ENCODE measurements at places on chromosomes 1 and 21. TPM values are rescaled to one million over a fixed set of nuclear protein-coding genes. Genes with fewer than 3 reads are reported as not detected.

- peaks cover 3% of the 10 kb centered on the region for H3K4me1 ChIP-seq
- DNase-seq, result no peak
- H3K4me3 ChIP-seq, result no peak overlapping the region
- H3K27ac ChIP-seq, result no peak overlapping the region
- no peaks in the 10 kb centered on the region for H3K36me3 ChIP-seq
Measured at GRCh38 chr1:193471981-193472380, 285.6 kb upstream of the B3GALT2 start.

Gene CD34
- total RNA-seq, result 0.18 TPM

DNA sequence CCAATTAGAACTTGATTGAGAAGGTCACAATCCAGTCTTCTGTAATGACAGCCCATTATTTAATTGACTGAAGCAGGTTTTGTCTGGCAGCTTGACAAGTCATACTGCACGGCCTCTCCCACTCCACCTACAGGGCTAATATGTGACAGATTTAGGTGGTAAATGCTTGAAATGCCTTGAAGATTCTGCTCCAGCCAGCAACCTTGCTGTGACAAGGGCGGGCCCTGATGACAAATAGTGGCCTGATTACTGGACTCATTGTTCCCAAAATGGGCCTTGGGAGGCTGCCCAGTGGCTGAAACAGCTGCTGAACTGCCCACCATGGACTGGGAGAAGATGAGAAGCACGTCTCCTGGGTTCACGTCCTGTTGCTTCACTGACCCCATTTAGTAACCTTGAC is 30.0 kb upstream of the CRNN start:
- H3K4me3 ChIP-seq, result no peak overlapping the region
- no peaks in the 10 kb centered on the region for H3K4me1 ChIP-seq
- peaks cover 48% of the 10 kb centered on the region for H3K36me3 ChIP-seq
- DNase-seq, result no peak
- peaks cover 4% of the 10 kb centered on the region for H3K27me3 ChIP-seq

GRCh38 chr1:39044762-39045161 is 18.6 kb downstream of the NDUFS5 start:
- no peak overlapping the region for H3K4me3 ChIP-seq
- H3K36me3 ChIP-seq, result peaks cover 17% of the 10 kb centered on the region
- DNase-seq, result no peak
- H3K4me1 ChIP-seq, result peaks cover 8% of the 10 kb centered on the region
- H3K27ac ChIP-seq, result no peak overlapping the region

DNA sequence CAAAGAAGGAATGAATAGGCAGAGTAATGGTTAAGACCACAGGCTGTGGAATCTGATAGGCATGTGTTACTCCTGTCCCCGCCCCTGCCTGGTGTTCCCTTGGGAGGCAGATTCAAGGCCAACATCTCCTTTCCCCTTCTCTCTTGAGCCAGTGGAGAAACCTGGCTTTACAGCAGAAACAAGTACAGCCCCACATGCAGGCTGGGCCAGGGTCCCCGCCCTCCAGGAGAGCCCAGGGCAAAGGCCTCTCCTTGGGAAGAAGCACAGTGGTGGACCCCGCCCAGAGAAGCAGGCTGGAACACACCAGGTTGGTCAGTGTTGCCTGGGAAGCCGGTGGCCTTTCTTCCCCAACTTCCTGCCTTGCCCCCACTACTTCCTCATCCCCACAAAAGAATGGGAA is 6.8 kb downstream of the C1orf167 start:
- no peak for DNase-seq
- no peak overlapping the region for H3K27ac ChIP-seq
- H3K4me3 ChIP-seq, result no peak overlapping the region
- no peaks in the 10 kb centered on the region for H3K27me3 ChIP-seq
- no peaks in the 10 kb centered on the region for H3K36me3 ChIP-seq

DNA sequence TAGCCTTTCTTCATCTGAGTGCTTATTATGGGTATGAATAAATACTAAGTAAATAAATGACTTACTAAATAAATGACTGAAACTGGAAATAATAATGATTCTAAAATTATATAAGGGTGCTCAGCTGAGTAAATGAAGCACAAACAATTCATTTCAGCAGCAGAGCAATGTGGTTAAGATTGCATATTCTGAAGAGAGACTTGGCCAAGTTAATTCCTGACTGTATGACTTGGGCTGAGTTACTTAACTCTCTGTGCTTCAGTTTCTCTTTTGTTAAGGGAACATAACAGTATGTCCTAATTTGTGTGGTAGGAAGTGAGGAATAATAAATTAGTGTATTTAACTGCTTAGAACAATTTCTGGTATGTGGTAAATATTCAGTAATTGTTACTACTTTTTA is 19.1 kb downstream of the AGL start:
- DNase-seq, result no peak
- peaks cover 6% of the 10 kb centered on the region for H3K36me3 ChIP-seq
- no peaks in the 10 kb centered on the region for H3K27me3 ChIP-seq
- H3K27ac ChIP-seq, result no peak overlapping the region

All from WTC11 (cell line).